ENCODE measurements at places on chromosomes 5 and 9. TPM values are rescaled to one million over a fixed set of nuclear protein-coding genes. Genes with fewer than 3 reads are reported as not detected.

DNA sequence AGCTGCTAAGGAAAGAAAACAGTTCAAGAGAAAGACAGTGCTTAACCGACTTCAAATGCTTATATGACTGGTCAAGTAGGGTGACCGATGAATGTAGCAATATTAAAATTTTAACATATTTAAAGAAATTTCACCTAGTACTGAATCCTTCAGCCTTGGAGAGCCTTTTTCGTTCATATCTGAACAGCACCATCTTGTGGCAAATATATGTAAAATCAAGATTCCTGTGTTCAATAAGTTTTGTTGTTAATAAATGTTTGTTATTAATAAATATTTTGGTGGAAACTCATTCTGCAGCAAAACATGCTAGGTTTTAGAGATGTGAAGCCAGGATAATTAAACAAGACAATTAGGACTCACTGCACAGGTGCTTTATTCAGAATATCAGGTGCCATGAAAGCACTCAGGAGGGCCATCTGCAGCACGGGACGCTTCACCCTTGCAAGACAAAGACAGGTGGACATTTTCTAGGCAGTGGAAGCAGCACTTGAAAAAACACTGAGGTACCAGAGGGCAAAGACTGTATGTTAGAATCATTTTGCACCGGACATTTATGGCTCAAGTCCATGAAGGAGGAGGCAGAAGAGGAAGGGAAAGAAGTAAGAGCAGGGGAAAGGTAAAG is 15.6 kb downstream of the TICAM2 start:
- DNase-seq = no peak

DNA sequence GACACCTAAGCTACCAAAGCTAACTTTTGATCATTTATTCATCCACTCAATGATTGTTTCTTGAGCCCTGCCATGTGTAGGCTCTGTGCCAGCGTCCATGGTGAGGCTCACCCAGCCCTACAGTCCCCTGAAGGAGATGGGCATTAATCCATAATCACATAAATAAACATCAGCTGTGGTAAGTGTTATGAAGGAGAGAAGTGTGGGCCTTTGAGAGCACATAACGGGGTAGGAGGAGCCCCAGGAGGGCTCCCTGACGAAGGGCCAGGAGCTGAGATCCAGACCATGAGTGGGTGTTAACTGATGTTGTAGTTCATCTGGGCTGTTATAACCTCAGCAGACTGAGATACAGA is 53.9 kb upstream of the AFAP1L1 start:
- no peak for DNase-seq

DNA sequence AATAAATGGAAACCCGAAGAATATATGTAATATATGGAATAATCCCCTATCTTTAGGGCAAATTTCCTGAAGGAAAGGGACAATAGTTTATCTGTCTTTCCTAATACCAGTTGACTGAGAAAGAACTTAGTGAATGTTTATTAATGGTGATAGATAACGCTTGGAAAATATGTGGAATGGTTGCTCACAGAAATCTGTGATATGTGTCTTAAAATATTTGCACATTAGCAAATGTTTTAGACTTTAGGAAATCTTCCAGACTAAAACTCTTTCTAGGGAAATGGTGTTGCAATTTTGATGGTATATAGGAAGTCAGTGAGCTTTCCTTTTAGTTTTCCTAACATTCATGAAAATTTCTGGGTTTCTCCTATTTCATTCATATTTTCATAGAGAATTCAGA is 90.4 kb downstream of the PIP5K1B start:
- DNase-seq = no peak

DNA sequence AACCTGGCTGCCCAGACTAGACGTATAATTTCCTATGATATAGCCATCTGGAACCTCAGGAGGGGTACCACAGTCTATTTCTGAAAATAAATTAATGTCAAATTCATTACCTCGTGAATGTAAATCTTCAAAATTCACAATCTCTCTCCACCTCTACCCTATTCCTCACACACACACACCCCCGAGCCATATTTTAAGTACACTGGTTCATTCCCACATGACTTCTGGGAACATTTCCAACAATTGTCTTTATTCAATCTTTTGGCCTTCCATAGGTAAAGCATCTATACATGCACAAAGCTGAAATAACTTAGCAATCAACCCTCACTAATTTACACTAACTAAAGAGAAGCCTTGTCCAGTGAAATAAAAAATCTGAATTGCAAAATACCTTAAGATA is 32.7 kb downstream of the SUSD1 start:
- DNase-seq = no peak

- DNase-seq = no peak
Observed at GRCh38 chr9:2015581-2016407, 647 bp downstream of the SMARCA2 start.

DNA sequence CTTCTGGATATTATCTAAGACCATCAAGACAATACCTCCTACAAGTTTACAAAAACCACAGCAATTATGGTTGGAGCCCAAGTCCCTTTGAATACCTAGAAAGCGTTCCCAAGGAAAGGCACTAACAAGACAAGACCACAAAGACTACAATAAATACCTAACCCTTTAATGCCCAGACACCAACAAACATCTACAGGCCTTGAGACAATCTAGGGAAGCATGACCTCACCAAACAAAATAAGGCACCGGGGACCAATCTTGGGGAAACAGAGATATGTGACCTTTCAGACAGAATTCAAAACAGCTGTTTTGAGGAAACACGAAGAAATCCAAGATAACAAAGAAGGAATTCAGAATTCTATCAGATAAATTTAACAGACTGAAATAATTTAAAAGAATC is 37.8 kb downstream of the OXCT1 start:
- no peak for DNase-seq

DNA sequence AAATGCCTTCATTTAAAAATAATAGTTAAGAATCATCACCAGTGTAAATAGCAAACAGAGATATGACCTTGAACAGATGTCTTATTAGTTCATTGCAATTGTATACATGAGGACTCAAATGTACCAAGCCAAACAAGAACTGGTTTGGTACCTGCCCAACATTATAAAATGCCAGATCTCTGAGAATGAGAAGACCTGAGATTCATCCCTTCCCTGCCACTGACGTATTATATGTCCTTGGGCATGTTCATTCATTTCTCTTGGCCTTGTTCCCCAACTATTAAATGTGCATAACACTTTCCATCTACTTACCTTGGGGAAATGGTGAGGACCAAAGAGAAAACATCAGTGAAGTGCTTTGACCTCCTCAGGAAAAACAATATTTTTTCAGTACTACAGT is 33.6 kb upstream of the ERBIN start:
- no peak for DNase-seq

GRCh38 chr5:310516-310915 is 11.0 kb upstream of the AHRR start:
- no peak for DNase-seq

GRCh38 chr5:133870661-133871060 is 97.8 kb downstream of the C5orf15 start:
- DNase-seq = peak; percentile 16

DNA sequence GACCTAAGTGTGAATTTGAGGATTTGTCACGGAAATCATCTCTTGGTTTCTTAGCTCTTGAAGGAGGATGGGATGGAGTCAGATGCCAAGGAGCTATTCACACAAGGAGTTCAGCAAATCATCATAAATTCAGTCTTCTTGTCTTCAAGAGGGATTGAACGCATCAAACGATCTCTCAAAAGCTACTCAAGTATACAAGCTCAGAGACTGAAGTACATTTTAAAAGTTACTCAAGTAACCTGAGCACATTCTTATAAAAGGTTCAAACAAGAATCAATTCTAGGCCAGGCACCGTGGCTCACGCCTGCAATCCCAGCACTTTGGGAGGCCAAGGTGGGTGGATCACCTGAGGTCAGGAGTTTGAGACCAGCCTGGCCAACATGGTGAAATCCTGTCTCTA is 21.1 kb upstream of the GOLPH3 start:
- no peak for DNase-seq

- peak; percentile 83 for DNase-seq
Observed at GRCh38 chr9:16705111-16705604, 165.3 kb downstream of the BNC2 start.

GRCh38 chr5:79413112-79413511 is 100.8 kb downstream of the HOMER1 start:
- no peak for DNase-seq

Gene ZBTB26
- 9.6 TPM for polyA plus RNA-seq

Gene SPAG8
- polyA plus RNA-seq = 0.58 TPM

All from AG04450 (cell line).